ENCODE measurements at places on chromosomes 2 and 18.

DNA sequence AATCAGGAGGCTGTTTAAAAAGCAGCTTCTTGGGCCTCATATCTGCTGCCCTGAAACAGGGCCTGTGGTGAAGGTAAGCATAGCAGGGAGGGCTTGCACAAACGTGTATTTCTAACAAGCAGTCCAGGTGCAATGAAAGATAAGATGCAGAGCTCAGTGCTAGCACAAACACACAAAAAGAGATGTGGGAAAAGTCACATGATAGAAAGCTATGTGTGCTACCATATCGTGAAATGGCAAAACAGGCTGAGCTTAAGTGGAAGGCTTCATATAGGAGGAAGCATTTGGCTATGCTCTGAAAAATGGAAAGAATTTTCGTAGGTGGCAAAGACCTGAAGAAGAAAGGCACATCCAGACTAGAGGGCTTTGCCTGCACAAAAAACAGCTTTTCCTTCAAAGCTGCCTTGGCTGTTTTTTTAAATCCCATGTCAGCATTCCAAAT, 10.2 kb downstream of the RSAD2 start:
- no peak for DNase-seq

DNA sequence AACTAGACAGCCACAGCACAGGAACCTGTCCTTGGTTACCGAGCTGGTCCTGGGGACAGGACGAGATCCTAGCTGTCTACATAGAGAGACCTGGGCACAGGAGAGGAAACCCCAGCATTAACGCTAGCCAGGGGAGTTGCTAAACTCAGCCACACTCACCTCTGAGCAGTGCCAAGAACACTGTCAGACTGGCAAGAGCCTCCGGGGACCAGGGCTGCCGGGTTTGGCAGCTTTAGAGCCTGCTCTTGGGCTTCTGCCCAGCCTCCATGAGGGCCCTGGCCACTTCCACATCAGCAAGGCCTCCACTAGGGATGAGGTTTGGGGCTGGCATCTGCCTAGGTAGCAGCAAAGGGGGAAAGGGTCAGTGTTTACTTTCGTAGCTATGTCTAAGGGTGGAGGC, 6.7 kb downstream of the TMBIM1 start:
- peak; percentile 20 for DNase-seq

DNA sequence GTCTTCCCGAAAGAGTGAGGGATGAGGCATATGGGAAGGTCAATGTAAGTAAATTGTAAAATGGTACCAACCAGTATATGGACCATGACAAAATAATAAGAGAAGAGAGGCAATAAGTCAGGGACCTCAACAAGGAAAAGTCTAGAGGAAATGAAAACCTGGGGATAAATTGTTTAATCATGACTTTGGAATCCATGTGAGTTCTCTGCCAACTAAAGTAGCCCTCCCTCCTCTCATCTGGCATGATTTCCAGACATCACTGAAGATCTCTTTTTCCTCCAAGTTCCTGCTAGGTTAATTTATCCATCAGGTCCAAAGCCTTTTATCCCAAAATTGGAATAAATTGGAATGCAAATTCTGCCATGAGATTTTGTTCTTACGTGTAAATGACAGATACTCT, 417.9 kb downstream of the NRXN1 start:
- DNase-seq = no peak

GRCh38 chr2:232884001-232884421, 13.9 kb downstream of the SNORC start:
- DNase-seq = no peak

DNA sequence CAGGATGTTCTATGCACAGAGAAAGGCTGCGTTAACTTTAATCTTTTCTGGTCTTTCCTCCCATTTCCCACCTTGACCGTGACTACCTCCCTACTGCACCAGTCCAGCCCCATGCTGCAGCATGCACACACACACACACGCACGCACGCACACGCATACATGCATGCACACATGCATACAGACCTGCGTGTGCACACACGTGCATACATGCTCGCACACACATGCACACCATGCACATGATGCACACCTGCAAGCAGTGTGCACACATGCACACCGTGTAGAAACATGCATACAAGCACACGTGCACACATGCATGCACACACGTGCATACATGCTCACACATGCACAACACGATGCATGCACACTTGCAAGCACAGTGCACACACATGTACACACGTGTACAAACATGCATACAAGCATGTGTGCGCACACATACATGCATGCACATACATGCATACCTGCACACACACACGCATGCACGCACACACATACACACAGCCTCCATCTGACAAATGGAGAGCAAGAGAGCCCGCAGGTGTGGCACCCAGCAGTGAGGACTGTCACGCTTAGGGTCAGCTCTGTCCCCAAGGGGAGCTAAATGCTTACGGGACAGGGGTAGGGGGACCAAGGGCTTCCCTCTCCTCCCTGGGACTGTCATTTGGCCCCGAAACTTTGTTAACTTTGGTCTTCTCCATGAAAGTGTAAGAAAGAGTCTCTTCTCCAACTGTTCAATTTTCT, 18.2 kb downstream of the SNORC start:
- DNase-seq = no peak

GRCh38 chr18:12441475-12442034, 33.8 kb downstream of the PRELID3A start:
- DNase-seq = no peak

GRCh38 chr2:109031476-109032228, 42.6 kb upstream of the EDAR start:
- peak; percentile 60 for DNase-seq

DNA sequence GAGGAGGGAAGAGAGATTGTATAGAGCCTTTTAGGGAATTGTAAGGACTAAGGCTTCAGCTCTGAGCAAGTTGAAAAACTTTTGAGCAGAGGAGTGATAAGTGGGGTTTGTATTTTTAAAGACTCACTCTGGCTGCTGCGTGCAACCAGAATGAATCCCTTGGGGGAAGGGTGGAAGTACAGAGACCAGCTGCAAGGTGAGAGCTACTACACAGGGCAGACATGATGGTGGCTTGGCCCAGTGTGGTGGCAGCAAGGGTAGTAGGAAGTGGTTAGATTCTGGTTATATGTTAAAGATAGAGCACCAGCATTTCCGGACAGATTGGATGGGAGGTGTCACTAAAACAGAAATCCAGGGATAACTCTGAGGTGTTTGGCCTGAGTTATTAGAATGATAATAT, 10.1 kb upstream of the SESTD1 start:
- DNase-seq = no peak

- no peak for DNase-seq
Measured at GRCh38 chr2:127423478-127423843, 5.2 kb downstream of the PROC start.

DNA sequence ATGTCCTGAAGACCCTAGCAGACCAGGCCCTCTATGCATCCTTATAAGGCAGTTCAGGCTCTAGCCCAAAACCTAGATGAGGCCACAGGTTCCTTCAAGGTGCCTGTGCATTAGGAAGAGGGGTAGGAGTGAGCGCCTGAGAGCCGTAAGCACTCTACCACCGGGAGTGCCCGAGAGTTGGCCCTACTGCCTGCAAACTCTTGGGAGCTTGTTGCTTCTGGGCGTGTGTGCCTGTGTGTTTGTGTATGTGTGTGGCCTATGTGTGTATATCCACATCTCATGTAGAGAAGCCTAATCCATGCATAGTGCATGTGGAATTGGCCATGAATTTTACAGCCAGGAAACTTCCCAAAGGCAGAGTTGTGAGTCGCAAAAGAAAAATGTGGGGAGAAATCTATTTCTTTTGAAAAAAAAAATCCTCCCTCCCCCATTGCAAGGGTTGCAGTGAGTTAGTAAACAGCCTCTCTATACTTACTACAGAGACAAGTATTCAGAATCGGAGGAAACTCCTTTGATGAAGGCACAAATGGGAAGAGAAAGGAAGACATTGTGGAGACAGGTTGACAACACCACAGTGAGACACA, 96.8 kb downstream of the ADD2 start:
- DNase-seq = no peak

DNA sequence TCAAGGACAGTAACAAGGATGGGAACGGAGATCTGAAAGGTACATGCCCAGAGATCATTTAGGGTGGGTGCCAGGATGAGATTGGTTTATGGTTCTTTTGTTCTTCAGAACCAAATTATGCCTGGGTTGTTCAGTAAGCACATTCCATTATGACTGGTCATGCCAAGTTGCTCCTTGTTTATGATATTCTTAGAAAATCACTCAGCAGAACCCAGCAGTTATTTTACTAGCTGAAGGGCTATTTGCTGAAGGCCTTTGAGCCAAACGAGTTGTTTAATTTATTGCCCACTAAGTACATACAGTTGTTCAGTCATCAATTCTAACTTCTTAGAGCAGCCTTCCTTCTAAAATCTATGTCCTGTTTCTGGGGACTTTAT, 635 bp downstream of the SLC3A1 start:
- no peak for DNase-seq

GRCh38 chr2:188345426-188345825, 53.8 kb downstream of the GULP1 start:
- DNase-seq = no peak

GRCh38 chr18:26865557-26865956, at the start of gene AQP4:
AQP4 (minus strand) TSS chr18:26865707; CDS start chr18:26865689, 18 bp downstream.
- no peak for DNase-seq

- DNase-seq = no peak
Measured at GRCh38 chr2:25821225-25822056, 56.8 kb downstream of the ASXL2 start.

DNA sequence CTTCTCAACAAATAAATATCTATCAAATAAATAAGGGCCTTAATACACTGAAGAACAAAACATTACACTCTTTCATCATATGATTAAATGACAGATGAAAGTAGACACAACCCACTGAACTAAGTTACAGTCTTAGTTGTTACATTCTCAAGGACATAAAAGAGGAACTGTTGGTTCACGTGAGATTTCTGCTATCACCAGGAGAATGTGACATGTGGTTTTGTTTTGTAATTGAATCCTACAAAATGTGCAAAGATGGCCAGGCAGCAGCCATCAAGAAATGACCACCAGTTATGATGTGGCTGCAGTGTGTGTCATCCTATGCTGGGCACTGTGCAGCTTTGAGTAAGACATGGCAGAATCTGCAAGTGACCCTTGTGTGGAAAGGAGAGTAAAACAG, 310.6 kb upstream of the PIK3C3 start:
- no peak for DNase-seq

DNA sequence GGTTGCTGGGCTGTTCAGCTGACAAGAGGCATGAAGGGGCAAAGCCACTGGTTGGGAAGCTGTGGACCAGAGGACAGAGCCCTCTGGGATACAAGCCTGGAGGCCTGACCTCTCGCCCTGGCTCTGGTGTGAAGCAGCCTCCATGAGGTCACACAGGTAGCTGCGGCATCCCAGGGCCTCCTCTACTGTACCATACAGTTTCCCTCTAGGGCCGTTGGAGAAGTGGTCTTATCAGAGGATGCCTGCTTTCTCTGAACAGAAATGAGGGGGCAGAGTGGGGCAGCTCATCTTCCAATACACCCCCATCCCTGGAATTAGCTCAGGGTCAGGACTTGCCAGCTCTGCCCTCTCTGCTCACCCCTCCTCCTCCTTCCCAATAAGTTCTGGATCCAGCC, 135.1 kb upstream of the SMAD2 start:
- no peak for DNase-seq

GRCh38 chr2:110994250-110994961, 126.3 kb upstream of the BCL2L11 start:
- no peak for DNase-seq

DNA sequence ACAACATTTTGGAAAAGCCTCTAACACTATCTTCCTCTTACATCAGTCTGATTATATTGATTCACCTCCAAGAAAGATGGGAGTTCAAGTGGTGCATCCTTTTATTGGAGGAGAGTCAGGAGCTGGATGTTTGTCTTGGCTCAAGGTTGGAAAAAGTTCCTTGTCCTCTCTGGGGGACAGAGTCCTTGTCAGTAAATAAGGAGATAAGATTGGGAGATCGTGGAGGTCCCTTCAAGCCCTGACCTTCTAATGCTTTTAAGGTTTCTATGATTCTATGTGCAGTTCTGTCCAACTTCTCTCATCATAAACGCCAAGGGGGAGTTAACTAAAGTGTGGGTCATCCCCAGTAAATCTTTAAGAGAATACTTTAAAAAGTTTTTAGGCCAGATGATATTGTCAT, 60.9 kb upstream of the CCBE1 start:
- no peak for DNase-seq

GRCh38 chr2:173191601-173192000, 116.0 kb downstream of the MAP3K20 start:
- no peak for DNase-seq

GRCh38 chr18:79400091-79400590, 4.4 kb downstream of the NFATC1 start:
- no peak for DNase-seq

GRCh38 chr2:195961873-195962272, 106.8 kb downstream of the DNAH7 start:
- DNase-seq = no peak

- no peak for DNase-seq
Measured at GRCh38 chr2:36511858-36512603, 85.9 kb downstream of the FEZ2 start.

DNA sequence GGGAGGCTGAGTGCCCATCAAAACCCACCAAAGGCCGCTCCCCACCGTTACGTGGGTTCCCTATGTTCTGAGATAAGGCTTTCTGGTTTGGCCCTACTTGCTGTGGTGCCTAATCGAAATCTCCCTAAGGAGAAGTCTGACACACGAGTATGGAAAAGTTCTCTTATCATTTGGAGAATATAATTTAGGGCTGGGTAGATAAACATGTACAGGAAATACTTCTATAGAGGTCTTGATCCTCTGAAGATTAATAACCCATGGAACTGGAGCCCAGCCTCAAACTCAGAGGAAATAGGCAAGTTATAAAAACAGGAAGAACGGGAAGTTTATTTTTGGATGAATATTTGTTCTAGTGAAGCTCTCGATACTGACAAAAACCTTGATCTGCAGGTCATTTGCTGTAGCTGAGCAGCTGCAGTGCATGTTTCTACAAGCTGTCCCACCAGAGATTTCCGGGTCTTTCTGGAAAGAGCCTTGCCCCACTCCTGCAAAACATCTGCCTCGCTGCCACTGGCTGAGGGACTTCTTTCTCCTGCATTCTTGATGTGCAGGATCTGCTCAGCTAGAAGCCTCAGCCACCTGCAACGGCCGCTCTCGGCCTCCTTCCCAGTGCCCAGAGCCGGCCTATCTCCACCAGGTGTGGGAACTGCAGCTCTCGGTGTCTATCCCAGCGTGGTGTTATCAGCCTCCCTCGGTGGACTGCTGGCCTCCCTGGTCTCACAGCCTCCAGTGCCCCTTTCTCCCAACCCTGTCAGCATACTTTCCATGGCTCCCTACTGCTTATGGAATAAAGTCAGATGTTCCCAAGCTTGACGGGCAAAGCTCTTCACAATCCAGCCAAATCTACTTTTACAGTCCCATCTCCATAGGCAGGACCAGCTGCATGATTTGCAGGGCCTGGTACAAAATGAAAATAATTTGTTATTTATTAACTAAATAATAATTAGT, 48.6 kb downstream of the SPRED2 start:
- DNase-seq = no peak

DNA sequence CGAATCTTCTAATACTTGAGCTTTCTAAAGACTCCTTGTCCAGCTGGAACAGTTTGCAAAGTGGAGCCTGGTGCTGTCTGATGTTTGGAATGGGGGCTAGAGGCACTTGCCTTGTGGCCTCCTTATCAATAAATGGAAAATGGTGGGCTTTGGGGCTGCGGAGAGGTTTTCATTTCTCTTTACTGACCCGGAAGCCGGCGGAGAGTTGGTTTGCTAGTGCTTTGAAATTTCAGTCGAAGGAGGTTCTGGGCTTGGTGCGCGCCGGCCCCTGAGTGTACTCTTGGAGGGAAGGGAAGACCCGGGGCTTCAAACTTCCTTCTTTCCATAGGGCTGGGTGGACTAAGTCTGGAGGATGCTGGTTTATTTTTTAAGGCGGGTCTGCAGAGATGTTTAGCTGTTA, 714 bp downstream of the RPIA start:
- DNase-seq = no peak

- DNase-seq = no peak
Measured at GRCh38 chr18:9750606-9751304, 42.7 kb downstream of the RAB31 start.
